ENCODE measurements at places on chromosomes 4 and X.

- DNase-seq, result no peak
Observed at GRCh38 chrX:140975472-140975871, 26.9 kb upstream of the SPANXB1 start.

DNA sequence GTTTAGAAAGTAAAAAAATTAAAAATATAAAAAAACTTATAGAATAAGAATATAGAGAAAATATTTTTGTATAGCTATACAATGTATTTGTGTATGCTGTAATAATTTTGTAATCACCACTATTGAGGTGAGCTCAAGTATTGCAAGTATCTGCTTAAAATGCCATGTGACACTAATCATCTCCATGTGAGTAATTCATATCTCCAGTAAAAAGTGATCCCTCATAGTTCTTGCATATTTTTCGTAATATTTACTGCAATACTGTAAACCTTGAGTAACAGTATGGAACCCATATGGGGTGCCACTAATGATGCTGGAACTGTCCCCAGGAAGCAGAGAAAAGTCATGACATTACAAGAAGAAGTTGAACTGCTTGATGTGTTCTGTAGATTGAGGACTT, 43.2 kb upstream of the HUWE1 start:
- no peak for DNase-seq

- DNase-seq, result no peak
Observed at GRCh38 chr4:8349664-8350236, 80.2 kb downstream of the HTRA3 start.

DNA sequence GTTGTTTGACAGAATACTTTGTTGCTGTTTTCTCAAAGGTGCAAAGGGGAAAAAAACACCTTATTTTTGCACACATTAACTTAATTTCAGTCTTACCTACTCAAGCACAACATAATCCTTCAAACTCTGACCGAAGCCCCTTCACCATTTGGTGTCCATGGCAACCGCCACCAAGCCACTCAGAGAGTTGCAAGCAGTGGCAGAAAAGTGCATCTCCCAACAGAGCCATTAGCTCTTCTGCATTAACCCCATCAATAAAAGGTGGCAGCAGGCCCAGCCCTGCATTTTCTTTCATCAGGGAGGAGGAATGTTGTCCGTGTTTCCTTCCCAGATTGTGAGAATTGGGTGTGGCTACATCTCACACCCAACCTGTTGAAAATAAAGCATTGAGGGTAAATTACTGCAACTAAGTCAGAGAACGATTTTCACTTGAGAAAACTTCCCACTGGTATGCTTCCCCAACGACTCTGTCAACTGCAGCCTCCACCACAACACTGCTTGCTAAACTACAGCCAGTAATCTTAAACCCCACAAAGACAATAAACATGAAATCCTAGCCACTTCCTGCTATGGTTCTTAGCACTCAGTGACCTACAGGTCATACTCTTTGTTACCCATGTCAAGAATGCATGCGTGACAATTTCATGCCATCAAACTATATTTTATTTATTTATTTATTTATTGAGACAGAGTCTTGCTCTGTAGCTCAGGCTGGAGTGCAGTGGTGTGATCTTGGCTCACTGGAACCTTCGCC, 154.0 kb downstream of the GRIA3 start:
- DNase-seq, result no peak

DNA sequence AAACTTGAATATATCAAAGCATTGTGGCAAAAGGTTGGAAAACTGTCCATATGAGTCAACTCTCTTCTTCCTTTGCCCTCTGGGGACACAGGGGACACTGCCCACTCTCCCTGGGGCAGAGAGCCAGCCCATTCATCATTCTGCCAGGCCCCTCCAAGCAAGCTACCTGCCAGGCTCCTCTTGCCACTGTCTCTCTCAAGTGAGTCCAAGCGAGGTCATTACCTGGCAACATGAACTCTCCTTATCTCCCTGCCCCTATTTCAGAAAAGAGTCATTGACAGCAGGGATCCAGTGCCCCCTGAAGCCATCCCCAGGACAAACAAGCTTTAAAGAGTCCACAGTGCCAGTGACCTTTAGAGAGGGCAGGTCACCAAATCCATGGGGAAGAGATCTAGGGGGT, 312.7 kb upstream of the PPARGC1A start:
- no peak for DNase-seq

DNA sequence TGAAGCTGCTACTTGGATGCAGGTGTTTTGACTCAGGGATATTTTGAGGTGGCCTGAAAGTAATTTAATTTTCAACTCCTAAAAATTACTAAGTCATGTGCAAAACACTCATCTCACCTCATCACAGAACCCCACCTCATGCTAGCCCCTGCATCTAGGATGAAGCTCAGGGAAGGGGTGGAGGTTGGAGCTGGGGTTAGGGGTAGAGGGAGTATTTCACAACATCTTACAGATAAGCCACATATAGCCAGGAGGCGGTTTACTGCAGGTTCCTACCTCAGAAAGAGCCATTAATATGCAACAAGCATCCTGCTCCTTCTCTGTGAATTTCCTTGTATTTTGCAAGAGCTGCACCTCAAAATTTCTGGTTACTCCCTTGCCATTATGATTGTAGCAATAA, 70.5 kb upstream of the TSPAN5 start:
- no peak for DNase-seq

- peak; percentile 26 for DNase-seq
Observed at GRCh38 chrX:69618803-69619202, 2.9 kb downstream of the EDA start.
